ENCODE measurements at places on chromosomes 5 and 9.

DNA sequence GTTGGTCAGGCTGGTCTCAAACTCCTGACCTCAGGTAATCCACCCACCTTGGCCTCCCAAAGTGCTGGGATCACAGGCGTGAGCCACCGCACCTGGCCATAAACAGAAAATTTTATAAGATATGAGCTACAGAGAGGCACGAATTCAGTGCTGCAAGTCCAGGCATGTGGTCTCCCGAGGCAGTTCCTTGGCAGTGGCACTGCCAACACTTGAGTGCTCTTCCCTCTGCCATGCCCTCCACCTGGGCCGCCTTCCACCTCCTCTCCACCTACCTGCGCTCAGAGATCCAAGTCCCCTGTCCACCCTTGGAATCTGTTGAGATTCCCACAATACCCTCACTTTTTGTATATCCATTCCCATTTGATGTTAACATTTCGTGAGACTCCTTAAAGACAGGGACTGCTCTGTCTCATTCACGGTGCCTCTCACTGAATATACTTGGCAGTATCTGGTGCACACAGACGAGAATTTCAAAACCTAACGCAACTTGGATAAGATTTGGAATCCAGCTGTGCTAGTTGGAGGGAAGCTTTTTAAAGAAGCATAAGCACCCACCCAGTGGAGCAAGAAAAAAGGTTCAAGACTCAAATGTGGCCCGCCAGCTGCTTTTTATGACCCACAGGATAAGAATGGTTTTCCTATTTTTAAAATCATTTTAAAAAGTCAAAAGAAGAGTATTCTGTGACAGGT is 68.3 kb downstream of the DCP2 start:
- DNase-seq = no peak

GRCh38 chr9:108615152-108615551 is 240.6 kb downstream of the ACTL7B start:
- DNase-seq = no peak

- no peak for DNase-seq
These were observed 6.4 kb downstream of the SOWAHA start for GRCh38 chr5:132819468-132819867.

GRCh38 chr9:2859776-2860379 is 16.0 kb upstream of the PUM3 start:
- DNase-seq = peak; percentile 60

DNA sequence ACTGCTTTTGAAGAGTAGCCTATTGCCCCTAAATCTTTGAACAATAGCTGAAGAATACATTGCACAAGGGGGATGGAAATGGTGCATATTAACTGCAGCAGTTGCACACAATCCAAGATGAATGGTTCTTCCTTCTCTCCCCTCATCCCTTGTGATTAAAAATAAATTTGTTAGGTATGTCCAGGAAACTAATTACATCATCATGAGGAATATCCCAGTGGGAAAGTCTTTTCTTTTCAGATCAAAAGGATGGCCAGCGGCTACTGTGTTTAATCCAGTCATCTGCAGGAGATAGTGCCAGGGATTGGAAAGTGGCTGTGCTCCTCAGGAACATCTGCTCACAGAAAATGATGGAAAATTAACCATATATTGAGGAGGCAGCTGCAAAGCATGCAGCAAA is 508.4 kb upstream of the SEMA6A start:
- DNase-seq = no peak

DNA sequence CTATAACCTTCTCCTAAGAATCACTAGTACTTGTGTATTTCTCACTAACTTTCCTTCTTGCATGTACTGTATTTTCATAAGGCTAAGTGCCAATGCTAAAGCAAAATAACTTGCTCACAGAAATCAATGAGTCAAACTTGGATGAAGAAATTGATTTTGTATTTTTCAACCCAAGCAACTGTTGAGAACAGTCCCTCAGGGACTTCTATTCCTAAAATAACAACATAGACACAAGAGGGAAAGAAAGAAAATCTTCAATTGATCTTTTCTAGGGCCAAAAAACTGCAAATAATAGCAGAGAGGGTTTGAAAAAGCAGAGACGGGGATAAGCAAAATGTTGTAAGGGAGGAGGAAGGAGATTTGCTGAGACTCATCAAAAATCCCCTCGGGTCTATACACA is 69.8 kb downstream of the HABP4 start:
- no peak for DNase-seq

- no peak for DNase-seq
These were observed at the start of gene RAI14 for GRCh38 chr5:34656001-34656699. RAI14 (plus strand) TSS chr5:34656328; CDS start chr5:34686920, 30,592 bp downstream.

DNA sequence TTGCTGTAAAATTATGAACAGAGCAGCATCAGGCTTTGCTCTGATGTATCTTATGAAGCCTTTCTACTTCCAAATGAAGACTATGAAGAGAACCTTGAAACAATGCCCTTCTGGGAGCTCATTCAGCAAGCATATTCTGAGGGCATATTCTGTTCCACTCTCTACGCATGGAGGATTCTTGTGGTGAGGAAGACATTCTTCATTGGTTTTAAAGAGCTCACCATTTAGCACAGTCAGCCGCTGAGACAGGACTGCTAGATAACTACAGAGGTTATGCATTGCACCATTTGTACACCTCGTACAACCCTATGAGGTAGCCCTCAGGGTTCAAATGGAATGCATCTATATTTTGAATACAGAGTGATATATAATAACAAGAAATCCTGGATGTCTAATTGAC is 61.0 kb downstream of the INVS start:
- DNase-seq = no peak

GRCh38 chr9:83714329-83714728 is 6.6 kb upstream of the UBQLN1 start:
- DNase-seq = no peak

- DNase-seq = no peak
These were observed 7.9 kb downstream of the TJP2 start for GRCh38 chr9:69181908-69182353.

DNA sequence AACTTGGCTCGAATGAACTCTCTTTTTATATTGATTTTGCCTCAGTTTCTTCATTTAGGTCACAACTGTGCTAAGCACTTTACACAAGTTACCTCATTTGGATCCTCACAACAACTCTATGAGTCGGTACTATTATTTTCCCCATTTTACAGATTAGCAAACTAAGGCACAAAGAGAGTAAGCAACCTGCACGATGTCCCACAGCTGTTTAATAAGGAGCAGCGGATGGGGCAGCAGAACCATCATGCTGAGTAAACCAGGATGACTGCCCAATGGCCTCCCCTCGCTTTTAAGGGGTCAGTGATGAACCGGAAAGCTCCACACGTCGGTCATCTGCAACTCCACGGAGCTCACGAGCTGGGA is 607 bp downstream of the PRELID2 start:
- no peak for DNase-seq

GRCh38 chr5:122722341-122722740 is 52.5 kb upstream of the SNX2 start:
- DNase-seq = no peak

DNA sequence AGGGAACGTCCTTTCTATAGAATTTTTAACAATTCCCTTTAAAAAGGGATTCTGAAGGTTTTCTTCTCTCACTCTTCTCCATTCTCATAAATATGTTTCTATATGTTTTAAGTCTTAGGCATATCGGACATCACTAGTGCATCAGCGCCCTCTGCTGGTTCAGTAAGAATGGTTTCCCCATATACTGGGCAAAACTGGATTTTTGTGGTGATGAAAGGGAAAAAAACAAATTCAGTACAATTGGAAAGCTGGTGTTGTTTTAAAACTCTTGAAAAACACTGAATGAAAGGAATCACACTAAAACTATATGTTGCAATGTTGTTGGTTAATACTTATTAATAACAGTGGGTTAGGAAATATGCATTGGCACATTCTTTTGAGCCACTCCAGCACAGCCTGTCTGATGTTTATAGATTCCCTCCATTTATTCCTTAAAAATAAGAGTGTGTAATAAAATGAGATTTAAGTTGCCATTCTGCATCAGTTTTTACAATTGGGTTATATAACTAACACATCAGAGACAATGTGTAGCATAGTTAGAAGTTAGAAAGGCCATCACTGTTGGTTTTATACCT is 15.8 kb downstream of the CWC27 start:
- peak; percentile 72 for DNase-seq

- DNase-seq = no peak
These were observed 391.3 kb downstream of the NR2F1-AS1 start for GRCh38 chr5:93189707-93190120.

- no peak for DNase-seq
These were observed 2.3 kb downstream of the PTGS1 start for GRCh38 chr9:122372856-122373845.

GRCh38 chr5:128494516-128494915 is 43.5 kb downstream of the FBN2 start:
- DNase-seq = no peak

- no peak for DNase-seq
These were observed 95.2 kb downstream of the CNTLN start for GRCh38 chr9:17229945-17230560.

DNA sequence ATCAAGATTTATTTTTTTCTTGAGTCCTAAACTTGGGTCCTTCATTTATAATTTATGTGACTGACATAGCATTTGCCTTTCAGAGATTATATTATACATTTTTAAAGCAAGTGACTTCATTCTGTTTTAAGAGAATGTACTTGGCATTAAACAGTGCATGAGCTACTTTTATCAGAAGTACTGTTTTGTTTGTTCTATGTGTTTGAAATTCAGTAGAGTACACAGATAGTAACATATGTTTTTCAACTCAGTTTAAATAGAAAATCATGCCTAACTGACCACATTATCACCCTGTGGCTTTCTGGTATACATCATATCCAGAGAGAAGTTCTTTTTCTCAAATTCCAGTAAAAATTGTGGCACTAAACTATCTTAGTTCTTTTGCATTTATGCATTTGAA is 335.3 kb upstream of the CDH18 start:
- no peak for DNase-seq

DNA sequence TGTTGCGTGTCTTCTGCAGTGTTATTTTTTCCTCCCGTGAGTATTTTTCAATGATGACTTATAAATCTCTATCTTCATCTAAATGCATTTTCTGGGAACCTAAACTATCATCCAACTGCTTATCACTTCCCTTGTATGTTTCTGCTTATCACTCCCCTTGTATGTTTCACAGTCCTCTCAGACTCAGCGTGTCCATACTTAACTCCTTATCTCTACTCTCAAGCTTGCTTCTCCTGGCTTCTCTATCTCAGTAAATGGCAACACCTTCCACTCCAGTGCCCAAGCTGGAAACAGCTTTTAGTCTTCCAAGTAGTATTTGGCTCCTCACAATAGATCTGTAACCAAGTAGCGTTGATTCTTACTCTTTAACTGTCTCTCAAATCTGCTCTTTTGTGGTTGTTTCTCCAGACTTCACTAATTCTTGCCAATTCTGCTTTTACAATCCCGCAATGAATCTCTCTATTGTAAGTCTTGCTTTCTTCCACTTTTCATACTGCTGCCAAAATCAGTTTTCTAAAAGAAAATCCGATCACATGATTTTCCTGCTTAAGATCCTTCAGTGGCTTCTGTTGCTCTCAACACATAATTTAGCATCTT is 33.8 kb upstream of the TXNDC8 start:
- no peak for DNase-seq

DNA sequence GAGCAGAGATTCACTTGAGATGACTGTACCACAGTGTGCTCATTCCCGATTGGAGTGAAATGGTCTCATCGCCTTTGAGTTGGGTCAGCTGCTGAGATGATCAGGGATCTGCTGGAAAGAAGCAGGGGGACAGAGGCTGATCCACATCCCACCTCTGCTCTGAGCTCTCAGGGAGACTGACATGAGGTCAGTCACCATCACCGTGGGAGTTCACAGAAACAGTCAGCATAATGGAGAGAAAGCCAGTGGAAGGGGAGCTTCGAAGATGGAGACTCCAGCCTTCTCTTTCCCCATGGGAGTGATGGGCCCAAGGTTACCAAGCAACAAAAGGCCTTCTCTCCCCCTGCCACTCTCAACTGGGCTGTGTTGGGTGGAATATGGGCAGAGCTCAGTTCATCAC is 276.4 kb downstream of the CDK5RAP2 start:
- no peak for DNase-seq

- DNase-seq = no peak
These were observed 1.9 kb upstream of the GPR107 start for GRCh38 chr9:130051855-130052254.

Data from DND-41 (cell line).